ENCODE measurements at places on chromosomes 3 and 15. TPM values are rescaled to one million over a fixed set of nuclear protein-coding genes. Genes with fewer than 3 reads are reported as not detected.

DNA sequence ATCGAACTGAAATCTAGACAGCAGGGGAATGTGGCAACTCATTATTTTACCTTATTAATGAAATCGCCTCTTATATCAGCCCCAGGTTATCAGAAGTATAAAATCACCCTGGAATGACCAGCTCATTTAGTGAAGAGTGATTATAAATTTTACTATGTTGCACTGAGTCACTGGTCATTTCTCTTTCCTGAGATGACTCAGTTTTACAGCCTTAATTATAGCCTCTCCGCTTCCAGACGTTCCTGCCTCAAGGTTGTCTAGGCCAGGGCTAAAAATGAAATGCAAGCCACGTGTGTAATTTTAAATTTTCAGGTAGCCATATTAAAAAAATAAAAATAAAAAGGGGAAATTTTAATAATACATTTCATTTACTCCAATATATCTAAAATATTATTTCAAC is 33.3 kb downstream of the DET1 start:
- H3K36me3 ChIP-seq = no peaks in the 10 kb centered on the region
- no peak overlapping the region for H3K4me3 ChIP-seq
- H3K4me1 ChIP-seq = no peaks in the 10 kb centered on the region
- H3K27ac ChIP-seq = no peak overlapping the region
- no peak for DNase-seq
- no peaks in the 10 kb centered on the region for H3K27me3 ChIP-seq

DNA sequence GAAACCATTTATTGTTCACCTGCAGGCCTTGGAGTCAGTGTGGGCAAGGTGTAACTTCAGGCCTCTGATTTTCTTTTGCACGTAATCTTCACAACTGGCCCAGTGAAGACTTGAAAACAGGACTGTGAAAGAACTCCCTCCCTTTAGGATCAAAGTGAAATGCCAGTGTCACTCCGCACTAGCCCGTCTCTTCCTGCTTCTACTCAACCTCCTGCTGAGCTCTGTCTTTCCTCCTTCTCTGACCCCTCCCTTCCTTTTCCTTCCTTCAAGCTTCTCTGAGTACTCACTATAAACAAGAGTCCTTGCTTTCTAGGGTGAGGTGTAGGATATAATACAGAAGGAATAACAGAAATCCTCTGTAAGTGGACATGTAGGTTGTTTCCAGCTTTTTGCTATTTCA is 28.5 kb downstream of the TMEM41A start:
- DNase-seq = no peak
- H3K27me3 ChIP-seq = no peaks in the 10 kb centered on the region
- H3K36me3 ChIP-seq = peaks cover 8% of the 10 kb centered on the region
- no peak overlapping the region for H3K27ac ChIP-seq

CHRD gene
- not detected for total RNA-seq

- H3K4me1 ChIP-seq = no peaks in the 10 kb centered on the region
- DNase-seq = no peak
- no peak overlapping the region for H3K4me3 ChIP-seq
- H3K27me3 ChIP-seq = no peaks in the 10 kb centered on the region
Observed at GRCh38 chr3:60313951-60314461, 937.2 kb downstream of the FHIT start.

SLCO2A1 gene
- total RNA-seq = not detected

DNA sequence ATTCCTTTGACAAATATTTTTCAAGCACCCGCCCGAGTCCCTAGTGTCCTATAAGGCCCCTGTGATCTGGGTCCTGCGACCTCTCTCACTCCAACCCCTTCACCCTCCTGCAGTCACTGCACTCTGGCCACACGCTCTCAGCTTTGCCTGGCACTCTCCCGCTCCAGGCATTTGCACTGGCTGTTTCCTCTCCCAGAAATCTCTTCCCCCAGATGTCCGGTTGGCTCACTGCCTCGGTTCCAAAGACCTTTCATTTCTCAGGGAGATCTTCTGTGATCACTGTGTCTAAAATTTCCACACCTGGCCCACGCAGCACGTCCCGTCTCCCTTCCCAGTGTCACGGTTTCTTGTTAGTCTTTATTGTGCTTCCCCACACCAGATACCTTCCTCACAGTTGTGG is 97.4 kb downstream of the WNT7A start:
- no peaks in the 10 kb centered on the region for H3K36me3 ChIP-seq
- H3K27me3 ChIP-seq = peaks cover 9% of the 10 kb centered on the region
- H3K4me1 ChIP-seq = no peaks in the 10 kb centered on the region
- H3K27ac ChIP-seq = no peak overlapping the region
- DNase-seq = no peak
- H3K4me3 ChIP-seq = no peak overlapping the region

- H3K36me3 ChIP-seq = no peaks in the 10 kb centered on the region
- no peak overlapping the region for H3K27ac ChIP-seq
- no peaks in the 10 kb centered on the region for H3K4me1 ChIP-seq
Observed at GRCh38 chr15:79602731-79603130, 170.6 kb downstream of the MINAR1 start.

DNA sequence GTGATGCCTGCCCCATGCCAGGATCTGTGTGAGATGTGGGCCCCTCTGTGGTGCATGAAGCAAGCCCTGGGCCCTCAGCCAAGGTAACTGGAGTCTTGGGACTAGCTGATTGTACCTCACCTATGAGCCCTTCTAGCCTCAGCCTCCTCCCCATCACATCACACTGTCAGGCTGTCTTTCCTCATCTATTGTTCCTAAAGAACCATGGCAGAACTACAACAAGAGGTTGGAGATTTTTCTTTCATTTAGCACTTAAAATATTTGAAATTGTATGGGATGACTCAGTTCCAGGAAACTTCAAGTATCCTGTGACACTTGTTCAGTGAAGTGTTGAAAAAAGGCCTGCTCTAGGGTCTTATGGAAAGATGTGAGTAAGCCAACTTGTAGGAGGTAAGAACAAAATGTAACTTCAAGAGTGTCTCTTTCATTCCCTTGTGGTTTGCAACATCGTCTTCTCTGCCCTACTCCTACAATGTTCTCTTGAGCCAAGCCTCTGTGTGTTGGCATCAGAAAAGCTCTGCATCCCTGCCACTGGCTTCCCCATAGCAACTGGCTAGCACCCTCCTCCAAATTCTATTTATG is 58.7 kb upstream of the TIPARP start:
- DNase-seq = no peak
- H3K4me3 ChIP-seq = no peak overlapping the region
- H3K27ac ChIP-seq = no peak overlapping the region
- no peaks in the 10 kb centered on the region for H3K27me3 ChIP-seq

GRCh38 chr15:96243701-96244100 is 86.8 kb upstream of the NR2F2 start:
- no peak overlapping the region for H3K4me3 ChIP-seq
- no peaks in the 10 kb centered on the region for H3K4me1 ChIP-seq
- no peaks in the 10 kb centered on the region for H3K27me3 ChIP-seq
- no peaks in the 10 kb centered on the region for H3K36me3 ChIP-seq
